Activated T-helper 2 cell treated with anti-CD3 and anti-CD28 coated beads, Interferon-gamma antibody, Interleukin-2, Interleukin-4, amounts not matched to agents 10 μg/mL and 5 μg/mL and 100 μg/mL, durations not matched to agents 14 hours and 24 hours and 36 hours (primary cell): ENCODE measurements at places on chromosomes 6 and 20.

DNA sequence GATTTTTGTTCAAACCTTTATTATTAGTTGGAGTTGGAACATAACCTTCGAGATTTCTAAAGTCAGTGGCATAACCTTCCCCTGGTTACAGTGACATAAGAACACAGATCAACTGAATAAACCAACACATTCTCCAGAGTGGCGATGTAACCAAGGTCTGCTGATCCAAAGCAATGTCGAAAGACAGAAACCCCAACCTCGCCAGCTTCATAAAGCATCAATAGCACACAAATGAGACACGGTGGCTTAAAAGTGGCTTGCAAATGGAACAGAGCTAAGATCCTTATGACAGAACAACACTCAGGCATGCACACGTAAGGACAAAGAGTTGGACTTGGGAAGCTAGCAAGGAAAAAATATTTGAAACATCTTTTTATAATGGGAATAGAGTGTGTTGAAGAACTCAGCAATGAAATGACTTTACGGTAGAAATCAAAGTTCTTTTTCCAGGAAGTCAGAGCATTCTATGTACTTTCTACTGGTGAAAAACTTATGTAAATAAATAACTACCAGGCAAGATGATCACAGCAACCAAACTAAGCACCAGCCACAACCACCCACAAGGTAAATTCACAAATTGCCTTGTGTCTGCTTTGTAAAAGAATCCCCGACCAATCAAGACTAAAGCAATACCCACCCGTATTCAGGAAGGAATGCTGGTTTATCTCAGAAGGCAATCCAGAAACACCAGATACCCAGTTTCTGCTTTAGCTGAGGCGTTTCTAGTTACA lies 61.0 kb upstream of the NHSL1 start:
- no peak for DNase-seq

DNA sequence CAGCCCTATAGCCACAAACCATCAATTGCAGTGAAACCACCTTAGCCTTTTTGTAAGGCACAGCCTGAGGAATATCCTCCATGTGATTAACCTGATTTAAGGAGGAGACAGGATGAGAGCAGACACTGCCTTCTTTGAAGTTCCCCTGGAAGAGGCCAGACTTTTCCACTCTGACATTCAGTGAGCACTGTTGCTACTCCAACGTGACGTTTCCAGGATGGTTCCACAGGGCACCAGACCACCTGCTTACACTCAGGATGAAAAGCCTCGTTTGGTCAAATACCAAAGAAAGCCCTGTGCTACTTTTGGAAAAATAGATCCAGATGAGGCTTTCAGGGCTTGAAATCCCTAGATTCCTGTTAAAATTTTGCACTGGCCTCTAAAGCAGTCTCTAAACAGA lies 1102.1 kb upstream of the FLRT3 start:
- DNase-seq = no peak

DNA sequence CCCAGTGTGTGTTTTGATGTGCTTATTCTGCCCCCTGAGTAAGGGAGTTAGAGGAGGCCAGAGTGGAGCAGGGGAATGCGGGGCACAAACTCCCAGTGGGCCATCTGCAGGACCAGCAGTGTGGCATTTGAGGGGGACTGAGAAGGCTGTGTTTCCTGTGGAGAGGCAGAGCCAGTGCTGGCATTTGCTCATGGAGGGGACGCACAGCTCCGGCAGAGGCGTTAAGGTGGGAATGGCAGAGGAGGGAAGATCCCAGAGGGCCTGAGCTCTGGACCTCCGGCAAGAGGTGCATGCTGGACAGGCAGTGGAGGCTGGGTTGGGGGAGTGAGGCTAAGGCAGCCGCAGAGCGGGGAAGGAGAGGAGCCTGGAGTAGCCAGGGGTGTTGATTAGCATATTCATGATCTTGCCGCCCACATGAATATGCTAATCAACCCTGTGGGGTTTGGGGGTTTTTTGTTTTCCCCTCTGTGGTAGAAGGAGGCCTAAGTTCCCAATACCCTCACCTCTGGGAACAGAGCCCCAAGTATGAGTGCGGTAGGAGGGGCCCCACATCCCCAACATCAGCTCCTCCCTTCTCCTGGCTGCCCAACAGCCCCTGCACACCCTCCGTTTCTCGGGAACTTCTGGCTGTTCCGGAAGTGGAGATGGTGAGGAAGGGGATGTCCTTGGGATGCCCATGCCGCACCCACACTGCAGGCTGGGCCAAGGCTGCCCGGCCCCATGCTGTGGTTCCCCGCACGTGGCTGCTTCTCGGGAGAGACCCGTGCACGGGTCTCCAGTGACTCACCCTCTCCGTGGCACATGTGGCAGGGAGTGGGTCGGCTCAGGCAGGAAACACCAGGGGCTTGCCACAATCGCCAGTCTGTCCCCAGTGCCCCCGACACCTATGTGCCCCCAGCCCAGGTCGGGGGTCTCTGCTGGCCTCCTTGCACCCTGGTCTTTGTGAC lies 33.8 kb downstream of the DLGAP4 start:
- DNase-seq = no peak

DNA sequence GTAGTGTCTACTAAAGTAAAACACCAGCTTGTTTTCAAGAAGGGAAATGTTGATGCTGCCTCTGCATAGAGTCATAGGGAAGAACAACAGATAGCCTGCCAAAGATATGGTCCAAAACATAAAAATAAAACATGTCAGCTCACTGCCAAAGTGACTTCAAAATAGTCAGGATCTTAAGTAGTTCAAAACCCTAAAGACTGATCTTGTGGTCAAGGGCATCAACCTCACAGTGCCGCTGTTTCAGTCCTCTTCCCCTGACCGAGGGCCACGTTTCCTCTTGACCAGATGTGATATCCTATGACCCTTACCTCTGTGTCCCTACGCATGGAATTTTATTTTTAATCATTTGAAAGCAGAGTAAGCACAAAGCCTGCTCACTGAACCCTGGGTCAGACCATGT lies 104.2 kb upstream of the CNKSR3 start:
- DNase-seq = no peak

GRCh38 chr20:62633598-62634329 lies 8.5 kb upstream of the SLCO4A1 start:
- DNase-seq = no peak

GRCh38 chr6:154648188-154648887 lies 84.9 kb upstream of the SCAF8 start:
- DNase-seq = no peak

- DNase-seq = no peak
Measured at GRCh38 chr20:44942264-44942973, 17.8 kb downstream of the TOMM34 start.

DNA sequence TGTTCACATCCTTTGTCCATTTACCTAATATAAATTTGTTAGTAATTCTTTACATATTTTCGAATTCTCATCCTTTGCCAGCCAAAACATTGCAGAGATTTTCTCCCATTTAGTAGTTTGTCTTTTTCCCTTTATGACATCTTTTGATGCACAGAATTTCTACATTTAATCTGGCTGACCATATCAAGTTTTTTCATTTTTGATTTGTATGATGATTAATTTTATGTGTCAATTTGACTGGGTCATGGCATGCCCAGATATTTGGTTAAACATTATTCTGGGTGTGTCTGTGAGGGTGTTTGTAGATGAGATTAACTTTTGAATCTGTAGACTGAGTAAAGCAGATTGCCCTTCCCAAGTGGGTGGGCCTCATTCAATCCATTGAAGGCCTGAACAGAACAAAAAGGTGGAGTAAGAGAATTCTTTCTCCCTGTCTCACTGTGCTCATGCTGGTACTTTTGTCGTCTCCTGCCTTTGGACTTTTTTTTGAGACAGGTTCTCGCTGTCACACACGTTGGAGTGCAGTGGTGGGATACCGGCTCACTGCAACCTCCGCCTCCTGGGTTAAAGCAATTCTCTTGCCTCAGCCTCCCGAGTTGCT lies 72.1 kb upstream of the EPB41L1 start:
- DNase-seq = no peak

DNA sequence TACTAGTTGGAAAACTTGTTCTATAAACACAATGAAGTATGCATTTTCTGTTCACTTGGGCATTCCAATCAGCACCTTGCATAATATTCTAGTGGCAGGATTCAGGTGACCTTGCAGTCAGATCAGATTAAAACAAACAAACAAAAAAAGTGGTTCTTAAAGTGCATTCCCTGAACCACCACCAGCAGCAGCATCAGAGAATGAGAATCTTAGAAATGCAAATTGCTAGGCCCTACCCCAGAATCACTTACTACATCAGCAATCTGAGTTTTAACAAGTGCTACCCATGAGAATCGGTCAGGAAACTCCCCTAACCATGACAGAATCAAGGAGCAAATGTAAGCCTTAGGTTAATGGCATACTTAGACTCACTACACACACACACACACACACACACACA lies 41.7 kb downstream of the SNAP25 start:
- DNase-seq = no peak

GRCh38 chr20:1928154-1928553 lies 32.9 kb downstream of the SIRPA start:
- DNase-seq = no peak

DNA sequence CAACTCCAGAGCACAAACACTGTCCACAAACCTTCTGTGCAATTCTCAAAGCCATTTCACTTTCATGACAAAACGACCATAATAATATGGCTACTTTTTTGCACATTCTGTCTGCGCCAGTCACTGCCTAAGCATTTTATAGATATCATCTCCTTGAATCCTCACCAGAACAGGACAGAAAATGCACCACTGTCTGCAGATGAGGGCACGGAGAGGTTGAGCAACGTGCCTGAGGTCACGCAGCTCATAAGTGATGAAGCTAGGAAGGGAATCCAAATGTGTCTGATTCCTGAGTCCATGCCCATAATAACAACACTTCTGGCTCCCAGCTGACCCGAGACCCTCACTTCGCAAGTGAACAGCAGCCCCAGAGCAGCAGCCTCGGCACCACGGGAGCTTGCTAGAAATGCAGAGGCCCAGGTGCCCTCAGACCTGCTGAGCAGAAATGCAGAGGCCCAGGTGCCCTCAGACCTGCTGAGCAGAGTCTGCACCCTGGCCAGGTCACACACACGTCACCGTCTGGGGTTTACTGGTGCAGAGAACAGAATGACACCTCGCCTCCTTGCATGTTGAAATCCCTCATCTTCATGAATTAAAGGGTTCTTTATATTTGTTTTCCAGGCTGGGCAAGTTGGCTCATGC lies 265.2 kb downstream of the BMP7 start:
- DNase-seq = no peak

GRCh38 chr20:50333812-50334211 lies 143.2 kb downstream of the CEBPB start:
- no peak for DNase-seq

- no peak for DNase-seq
Measured at GRCh38 chr6:44275749-44276648, 5.7 kb downstream of the TMEM151B start.

DNA sequence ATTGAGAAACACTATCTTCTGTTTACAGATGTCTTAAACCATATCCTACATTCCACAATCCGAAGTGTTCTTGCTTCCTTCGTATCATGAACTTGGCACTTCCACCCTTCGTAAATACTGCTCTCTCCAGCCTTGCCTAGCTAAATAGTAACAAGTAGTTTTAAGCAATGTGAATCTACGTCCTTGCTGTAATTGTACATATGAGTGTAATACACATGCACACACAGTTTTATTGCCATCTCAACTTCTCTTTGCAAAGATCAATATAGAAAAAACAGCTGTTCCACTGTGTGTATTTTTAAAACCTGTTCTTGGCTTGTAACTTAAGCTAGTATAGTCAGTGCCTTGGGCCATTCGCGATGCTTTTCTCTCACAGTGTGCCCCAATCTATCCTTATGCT lies 1524.7 kb downstream of the GRIK2 start:
- no peak for DNase-seq

- DNase-seq = no peak
Measured at GRCh38 chr6:84390334-84390733, 162.9 kb upstream of the CEP162 start.

- DNase-seq = no peak
Measured at GRCh38 chr20:23614163-23614562, 8.4 kb upstream of the CST9 start.

- DNase-seq = no peak
Measured at GRCh38 chr6:74510878-74511277, 695.0 kb downstream of the COL12A1 start.

GRCh38 chr6:134766497-134766896 lies 183.4 kb downstream of the ALDH8A1 start:
- DNase-seq = no peak

DNA sequence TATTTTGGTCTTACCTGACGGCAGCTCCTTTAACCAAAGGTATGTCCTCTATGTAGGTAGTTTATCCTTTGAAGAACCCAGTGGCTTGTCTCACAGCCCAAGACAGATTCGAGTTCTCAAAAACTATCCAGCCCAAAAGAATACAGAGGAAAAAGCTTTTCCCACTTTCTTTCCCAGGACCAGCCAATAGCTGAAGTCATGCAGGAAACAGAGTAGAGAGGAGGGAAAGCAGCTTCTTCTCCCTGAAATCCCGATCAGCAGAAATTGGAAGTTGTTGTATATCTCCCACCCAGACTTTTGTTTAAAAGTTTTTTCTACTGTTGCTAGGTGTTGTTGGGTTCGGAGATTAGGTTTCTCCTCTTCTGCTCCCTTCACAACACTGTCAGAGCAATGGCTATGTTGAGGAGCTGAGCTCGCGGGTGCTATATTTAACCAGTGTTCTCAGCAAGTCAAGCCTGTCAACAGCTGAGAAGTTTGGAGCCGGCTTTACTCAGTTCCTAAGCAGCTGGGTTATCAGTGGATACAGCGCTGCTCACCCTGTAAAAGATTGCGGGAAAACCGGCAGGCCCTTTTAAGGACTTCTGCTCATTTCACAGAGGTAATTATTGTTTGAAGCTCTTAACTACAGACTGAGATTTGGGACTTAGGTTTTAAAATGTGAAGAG lies at the start of gene FILIP1:
Gene FILIP1 (minus strand): TSS at position 401 of the 665 bp plus-strand sequence. CDS start 78,828 bp downstream, outside the sequence.
- DNase-seq = no peak

GRCh38 chr6:84515067-84515466 lies 249.3 kb downstream of the TBX18 start:
- DNase-seq = no peak

- DNase-seq = no peak
Measured at GRCh38 chr6:108395297-108395696, 100.4 kb downstream of the AFG1L start.

- no peak for DNase-seq
Measured at GRCh38 chr6:137370871-137371633, 123.1 kb downstream of the OLIG3 start.

DNA sequence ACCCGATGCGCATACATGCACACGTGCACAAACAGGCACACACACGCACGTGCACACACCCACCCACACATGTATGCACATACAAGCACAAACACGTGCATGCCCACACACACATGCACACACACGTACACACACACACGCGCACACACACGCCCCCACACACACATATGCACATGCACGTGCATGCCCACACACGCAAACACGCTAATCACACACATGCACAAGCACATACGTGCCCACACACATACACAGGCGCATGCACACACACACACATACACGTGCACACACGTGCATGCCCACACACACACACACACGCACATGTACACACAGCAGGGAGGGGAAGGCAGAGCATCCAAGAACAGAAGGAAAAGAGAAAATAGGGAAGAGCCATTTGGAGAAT lies 26.8 kb upstream of the CHRNA4 start:
- no peak for DNase-seq
